ENCODE measurements at places on chromosomes 4 and X.

DNA sequence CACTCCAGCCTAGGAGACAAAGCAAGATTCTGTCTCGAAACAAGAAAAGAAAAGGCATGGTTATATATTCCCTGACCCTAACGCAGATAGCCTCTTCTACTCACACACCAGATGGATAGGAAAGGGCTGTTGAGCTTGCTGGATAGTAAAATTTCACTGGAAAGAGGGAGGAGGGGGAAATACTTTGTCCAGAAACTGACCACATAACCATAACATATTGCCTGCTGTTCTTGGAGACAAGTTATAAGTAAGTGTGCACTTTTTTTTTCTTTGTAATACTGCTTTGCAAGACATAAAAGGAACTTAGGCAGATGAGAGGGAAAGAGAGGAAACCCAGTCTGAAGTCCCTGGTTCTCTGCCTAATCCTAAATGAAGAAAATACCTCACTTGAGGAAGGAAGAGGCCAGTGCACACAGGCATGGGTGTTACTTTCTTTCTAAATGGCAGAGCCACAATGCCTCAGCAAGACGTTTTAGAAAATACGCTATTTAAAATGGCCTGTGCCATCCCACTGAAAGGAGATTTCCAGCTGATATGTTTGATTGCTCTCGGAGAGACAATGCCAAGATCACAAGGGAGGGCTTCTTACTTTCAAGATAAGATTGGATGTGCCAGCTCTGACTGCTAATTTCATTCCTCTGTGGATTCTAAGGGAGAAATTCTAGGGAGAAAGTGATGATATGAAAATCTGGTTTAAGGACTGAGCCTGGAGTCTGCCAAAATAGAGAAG lies 140.6 kb downstream of the DCTD start:
- DNase-seq = no peak

- no peak for DNase-seq
These were observed 25.1 kb downstream of the UGDH start for GRCh38 chr4:39502019-39502663.

- no peak for DNase-seq
These were observed 9.0 kb downstream of the FAM193A start for GRCh38 chr4:2545321-2546013.

- no peak for DNase-seq
These were observed 62.0 kb downstream of the ASMT start for GRCh38 chrX:1676866-1677265.
